Regular cardiac myocyte (primary cell): ENCODE measurements at places on chromosomes 5 and 9. TPM values are rescaled to one million over a fixed set of nuclear protein-coding genes. Genes with fewer than 3 reads are reported as not detected.

Gene SLC6A3
- not detected in 2 replicates for total RNA-seq

Gene DOCK8
- 0.19 and 0.56 TPM in 2 replicates for total RNA-seq

Gene CD72
- total RNA-seq, result 0.19 and 0.56 TPM in 2 replicates

Gene CD14
- 3.3 and 25.1 TPM in 2 replicates for total RNA-seq

Gene SIT1
- total RNA-seq, result not detected in 2 replicates
